ENCODE measurements at places on chromosomes 4 and X. TPM values are rescaled to one million over a fixed set of nuclear protein-coding genes. Genes with fewer than 3 reads are reported as not detected.

ABHD18 gene
- total RNA-seq, result 15.1 TPM

FAM199X gene
- 77.5 TPM for total RNA-seq

ODAPH gene
- total RNA-seq, result 1.7 TPM

RTL5 gene
- 3.9 TPM for total RNA-seq

WDFY3 gene
- 42.9 TPM for total RNA-seq

MAGEC3 gene
- total RNA-seq, result not detected

LIMCH1 gene
- total RNA-seq, result 17.7 TPM

SLC9B2 gene
- total RNA-seq, result 11.1 TPM

ALAS2 gene
- total RNA-seq, result not detected

H2BW2 gene
- not detected for total RNA-seq

PNCK gene
- total RNA-seq, result not detected

FAM193A gene
- total RNA-seq, result 6.1 TPM

MAD2L1 gene
- total RNA-seq, result 20.3 TPM

PAGE1 gene
- not detected for total RNA-seq

PABPC1L2A gene
- not detected for total RNA-seq

CLGN gene
- total RNA-seq, result 2.0 TPM

GLRB gene
- 20.7 TPM for total RNA-seq

ATP8A1 gene
- 4.0 TPM for total RNA-seq

SCML1 gene
- 3.5 TPM for total RNA-seq

ETDB gene
- total RNA-seq, result not detected

PABPC5 gene
- total RNA-seq, result 2.2 TPM

TIGD4 gene
- 0.87 TPM for total RNA-seq

CT47B1 gene
- total RNA-seq, result not detected

PDZD11 gene
- 38.9 TPM for total RNA-seq

CA5B gene
- total RNA-seq, result 5.4 TPM

RPL9 gene
- total RNA-seq, result 3,900 TPM

STOX2 gene
- total RNA-seq, result 4.5 TPM

TENT5D gene
- total RNA-seq, result 0.17 TPM

TCEAL6 gene
- total RNA-seq, result not detected

PSAPL1 gene
- total RNA-seq, result not detected

ETDA gene
- not detected for total RNA-seq

DHX15 gene
- total RNA-seq, result 159 TPM

ZMYM3 gene
- 11.3 TPM for total RNA-seq

ENPP6 gene
- total RNA-seq, result 0.35 TPM

ARX gene
- total RNA-seq, result not detected

CTPS2 gene
- total RNA-seq, result 20.7 TPM

RNF128 gene
- total RNA-seq, result 33.7 TPM

GLRA2 gene
- total RNA-seq, result 0.10 TPM

PNMA6A gene
- 1.5 TPM for total RNA-seq

USP38 gene
- total RNA-seq, result 24.1 TPM
